ENCODE measurements at places on chromosomes 16 and 17. TPM values are rescaled to one million over a fixed set of nuclear protein-coding genes. Genes with fewer than 3 reads are reported as not detected.
A peak's percentile ranks its signal among the peaks of the same experiment; 100 is the strongest.

DNA sequence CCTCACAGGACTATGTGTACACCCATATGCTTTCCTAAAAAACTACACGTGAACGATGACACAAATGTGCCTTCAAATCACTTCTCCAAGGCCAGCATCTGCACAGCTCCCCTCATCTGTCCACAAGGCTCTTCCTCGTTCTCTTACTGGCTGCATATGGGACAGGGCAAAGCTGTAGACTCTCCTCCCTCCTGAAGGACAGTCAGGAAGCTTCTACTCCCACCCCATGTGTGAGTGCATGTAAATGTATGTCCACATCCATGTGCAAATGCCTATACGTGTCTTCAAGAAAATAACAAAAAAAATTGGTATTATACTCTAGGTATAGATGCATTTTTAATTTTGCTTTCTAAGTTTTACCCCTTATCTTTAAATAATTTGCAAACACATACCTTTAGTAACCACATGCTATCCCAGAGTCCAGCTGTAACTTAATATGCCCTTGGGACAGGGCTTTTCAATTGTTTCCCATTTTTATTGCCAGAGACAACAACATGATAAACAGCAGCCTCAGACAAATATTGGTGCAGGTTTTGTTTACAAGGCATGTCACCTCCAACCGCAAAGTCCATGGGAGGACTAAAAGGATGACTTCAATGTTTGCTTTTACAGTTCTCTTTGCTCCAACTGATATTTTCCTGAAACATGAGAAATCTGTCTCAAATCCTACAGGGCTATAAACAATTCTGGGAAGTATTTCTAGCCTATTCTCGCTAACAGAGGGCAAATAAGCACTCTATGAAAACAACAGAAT is 31.6 kb upstream of the FAAP100 start:
- H3K27me3 ChIP-seq: no peaks in the 10 kb centered on the region
- peak overlapping the region; percentile 36 for H3K27ac ChIP-seq
- peaks cover 45% of the 10 kb centered on the region for H3K36me3 ChIP-seq
- H3K4me3 ChIP-seq: no peak overlapping the region

- no peak overlapping the region for H3K27ac ChIP-seq
- H3K27me3 ChIP-seq: no peaks in the 10 kb centered on the region
- no peaks in the 10 kb centered on the region for H3K4me1 ChIP-seq
- H3K4me3 ChIP-seq: no peak overlapping the region
Observed at GRCh38 chr16:51820176-51820575, 669.1 kb upstream of the SALL1 start.

DNA sequence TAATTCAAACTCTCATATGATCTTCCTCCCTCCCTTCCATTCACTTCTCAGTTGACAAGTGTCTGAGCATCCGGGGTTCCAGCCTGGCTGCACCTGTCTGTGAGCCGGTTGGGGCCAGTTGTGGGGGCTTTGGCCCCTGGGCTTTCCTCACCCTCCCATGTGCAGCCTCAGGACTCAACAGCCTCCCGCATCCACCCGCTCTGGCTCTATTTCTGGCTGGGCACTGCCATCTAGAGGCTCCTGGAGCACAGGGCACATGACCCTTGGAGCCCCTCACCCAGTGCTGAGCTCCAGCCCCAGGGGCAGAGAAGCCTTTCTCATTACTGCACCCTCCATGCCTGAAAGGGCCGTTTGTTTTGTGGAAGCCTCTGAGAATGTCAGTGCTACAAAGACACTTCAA is 43.3 kb downstream of the HAPSTR1 start:
- no peak overlapping the region for H3K27ac ChIP-seq
- DNase-seq: peak; percentile 65
- no peaks in the 10 kb centered on the region for H3K36me3 ChIP-seq
- H3K4me1 ChIP-seq: peaks cover 33% of the 10 kb centered on the region
- peaks cover 10% of the 10 kb centered on the region for H3K27me3 ChIP-seq

GRCh38 chr17:81393684-81394376 is 1.4 kb upstream of the BAHCC1 start:
- peak overlapping the region; percentile 56 for H3K27ac ChIP-seq
- H3K27me3 ChIP-seq: peaks cover 62% of the 10 kb centered on the region
- peaks cover 28% of the 10 kb centered on the region for H3K4me1 ChIP-seq

GRCh38 chr16:88003316-88003715 is 52.1 kb downstream of the BANP start:
- H3K27ac ChIP-seq: no peak overlapping the region
- no peaks in the 10 kb centered on the region for H3K4me1 ChIP-seq
- H3K4me3 ChIP-seq: no peak overlapping the region
- peaks cover 32% of the 10 kb centered on the region for H3K36me3 ChIP-seq
- DNase-seq: no peak

- no peak for DNase-seq
- no peaks in the 10 kb centered on the region for H3K27me3 ChIP-seq
- H3K4me3 ChIP-seq: no peak overlapping the region
- H3K36me3 ChIP-seq: no peaks in the 10 kb centered on the region
Observed at GRCh38 chr16:76370344-76370743, 93.1 kb downstream of the CNTNAP4 start.

DNA sequence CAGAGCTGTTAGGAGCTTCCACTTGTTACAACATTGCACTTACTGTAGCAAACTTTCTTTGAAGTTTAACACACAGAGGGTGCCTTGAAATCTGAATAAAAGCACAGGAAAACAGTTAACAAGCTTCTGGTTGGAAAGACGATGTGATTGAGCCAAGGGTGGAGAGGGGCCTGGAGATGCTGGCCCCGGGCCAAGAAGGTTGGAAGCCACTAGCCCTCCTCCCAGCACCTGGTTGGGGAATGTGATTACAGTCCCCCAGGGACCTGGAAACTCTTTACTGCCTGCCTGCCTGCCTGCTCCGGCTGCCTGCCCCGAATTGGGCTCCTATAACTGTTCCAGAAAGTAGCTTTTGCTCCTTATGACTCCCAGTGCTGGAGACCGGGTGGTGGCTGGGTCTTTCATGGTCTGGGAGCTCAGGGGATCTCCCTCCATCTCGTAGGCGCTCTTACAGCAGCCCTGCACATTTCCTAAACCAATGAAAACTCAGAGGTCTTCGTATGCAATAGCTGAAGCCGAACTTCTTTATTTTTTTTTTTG is 48.0 kb upstream of the ZFHX3 start:
- no peak overlapping the region for H3K4me3 ChIP-seq
- no peak for DNase-seq
- H3K4me1 ChIP-seq: no peaks in the 10 kb centered on the region
- H3K27ac ChIP-seq: no peak overlapping the region
- H3K27me3 ChIP-seq: no peaks in the 10 kb centered on the region

DNA sequence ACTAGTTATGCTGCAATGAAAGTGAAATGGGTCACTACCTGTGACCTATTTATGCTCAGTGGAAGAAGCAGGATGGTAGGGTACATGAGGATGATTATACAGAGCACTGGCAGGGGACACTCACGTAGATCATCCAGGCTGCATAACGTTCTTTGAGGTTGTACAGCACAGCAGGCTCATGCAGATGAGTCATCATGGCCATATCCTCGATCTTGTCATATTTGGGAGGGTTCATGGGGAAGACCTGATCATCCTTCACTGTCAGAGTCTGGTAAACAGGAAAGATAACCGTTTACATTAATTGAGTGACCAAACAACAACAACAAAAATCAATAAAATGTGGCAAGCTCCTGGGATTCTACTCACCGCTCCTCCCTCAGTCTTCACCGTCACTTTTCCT is 2.1 kb downstream of the MYH2 start:
- no peak for DNase-seq
- no peak overlapping the region for H3K4me3 ChIP-seq
- H3K4me1 ChIP-seq: no peaks in the 10 kb centered on the region
- H3K36me3 ChIP-seq: no peaks in the 10 kb centered on the region
- no peaks in the 10 kb centered on the region for H3K27me3 ChIP-seq
- H3K27ac ChIP-seq: no peak overlapping the region

DNA sequence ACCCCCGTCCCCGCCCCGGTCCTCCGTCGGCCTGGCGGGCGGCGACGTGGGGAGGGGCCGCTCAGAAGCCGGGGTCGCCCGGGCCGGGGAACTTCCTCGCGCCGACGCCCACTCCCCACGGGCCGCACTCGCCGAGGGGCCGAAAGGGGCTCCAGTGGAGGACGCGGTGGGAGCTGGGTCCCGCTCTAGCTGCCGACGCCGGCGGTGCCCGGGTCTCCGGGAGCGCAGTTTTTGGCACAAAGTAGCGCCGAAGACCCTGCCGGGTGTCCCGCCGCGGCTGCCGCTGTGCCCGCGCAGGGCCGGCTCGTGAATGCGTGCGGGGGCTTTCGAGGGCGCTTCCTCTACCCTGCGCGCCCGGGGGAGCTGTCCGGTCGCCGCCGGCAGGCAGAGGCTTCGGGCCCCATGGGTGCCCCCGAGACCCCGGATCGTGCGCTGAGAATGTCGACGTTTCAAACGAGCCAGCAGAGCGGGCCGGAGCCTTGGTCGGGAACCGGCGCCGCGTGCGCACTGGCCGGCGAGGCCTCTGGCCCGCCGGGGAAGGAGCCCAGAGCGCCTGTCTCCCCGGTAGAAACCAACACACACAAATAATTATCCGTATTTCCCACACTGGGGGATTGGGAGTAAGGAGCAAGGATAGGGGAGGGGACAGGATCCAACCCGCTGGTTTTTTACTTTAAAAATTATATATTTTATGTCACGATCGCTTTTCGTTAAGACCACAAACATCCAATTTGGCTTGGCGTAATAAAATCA is 46.6 kb upstream of the SLC38A10 start:
- H3K4me1 ChIP-seq: peaks cover 18% of the 10 kb centered on the region
- H3K27ac ChIP-seq: no peak overlapping the region
- H3K36me3 ChIP-seq: peaks cover 5% of the 10 kb centered on the region
- H3K27me3 ChIP-seq: peaks cover 46% of the 10 kb centered on the region

GRCh38 chr17:66548659-66549310 is 246.4 kb downstream of the PRKCA start:
- H3K4me1 ChIP-seq: peaks cover 60% of the 10 kb centered on the region
- peak overlapping the region; percentile 79 for H3K27ac ChIP-seq
- no peak for DNase-seq
- peak overlapping the region; percentile 49 for H3K4me3 ChIP-seq
- peaks cover 47% of the 10 kb centered on the region for H3K36me3 ChIP-seq

- no peak overlapping the region for H3K4me3 ChIP-seq
- H3K4me1 ChIP-seq: peaks cover 4% of the 10 kb centered on the region
- no peaks in the 10 kb centered on the region for H3K36me3 ChIP-seq
- no peak overlapping the region for H3K27ac ChIP-seq
- no peak for DNase-seq
- H3K27me3 ChIP-seq: peaks cover 5% of the 10 kb centered on the region
Observed at GRCh38 chr17:7413346-7413985, 5.8 kb downstream of the NLGN2 start.

DNA sequence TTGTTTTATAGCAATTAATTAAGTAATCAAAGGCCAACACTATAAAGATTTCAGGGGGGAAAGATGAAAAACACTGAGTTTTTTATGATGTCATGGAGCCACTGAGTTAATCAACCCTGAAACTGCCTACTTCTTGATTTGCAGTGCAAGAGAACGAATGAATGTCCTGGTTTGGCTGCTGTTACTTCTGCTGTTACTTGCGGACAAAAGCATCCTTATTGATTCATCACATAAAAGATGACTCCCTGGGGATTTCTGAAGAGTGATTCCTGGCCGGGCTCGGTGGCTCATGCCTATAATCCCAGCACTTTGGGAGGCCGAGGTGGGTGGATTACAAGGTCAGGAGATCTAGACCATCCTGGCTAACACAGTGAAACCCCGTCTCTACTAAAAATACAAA is 10.9 kb upstream of the SPNS3 start:
- peaks cover 4% of the 10 kb centered on the region for H3K4me1 ChIP-seq
- no peak overlapping the region for H3K4me3 ChIP-seq
- no peak for DNase-seq
- no peak overlapping the region for H3K27ac ChIP-seq

DNA sequence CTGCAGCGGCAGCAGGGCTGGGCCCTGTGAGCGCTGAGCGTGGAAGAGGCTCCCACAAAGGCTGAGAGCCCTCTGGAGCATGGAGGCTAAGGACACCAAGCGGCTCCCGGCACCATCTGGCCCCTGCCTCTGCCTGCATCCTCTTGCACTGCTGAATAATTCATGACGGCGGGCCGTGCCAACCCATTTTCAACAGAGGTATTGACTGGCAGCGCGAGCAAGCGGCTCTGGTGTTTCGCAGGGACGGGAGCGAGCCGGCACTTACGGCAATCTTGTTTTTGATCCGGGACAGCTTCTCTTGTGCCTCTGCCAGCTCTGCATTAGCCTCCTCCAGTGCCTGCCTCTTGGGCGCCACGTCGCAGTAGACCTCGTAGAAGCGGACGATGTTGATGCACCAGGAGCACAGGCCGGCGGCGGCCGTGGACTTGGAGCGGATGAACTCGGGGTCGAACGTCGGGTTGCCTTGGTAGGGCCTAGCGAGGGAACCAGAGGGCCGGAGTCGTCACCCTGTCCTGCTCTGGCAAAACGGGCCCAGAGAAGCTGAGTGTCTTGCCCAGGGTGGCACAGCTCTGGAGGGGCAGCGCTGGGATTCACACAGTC is 80.4 kb downstream of the PGS1 start:
- no peak for DNase-seq
- no peak overlapping the region for H3K4me3 ChIP-seq
- H3K27me3 ChIP-seq: no peaks in the 10 kb centered on the region
- no peaks in the 10 kb centered on the region for H3K36me3 ChIP-seq
- no peak overlapping the region for H3K27ac ChIP-seq
- H3K4me1 ChIP-seq: no peaks in the 10 kb centered on the region

- no peaks in the 10 kb centered on the region for H3K4me1 ChIP-seq
- no peak for DNase-seq
- H3K36me3 ChIP-seq: no peaks in the 10 kb centered on the region
- H3K4me3 ChIP-seq: no peak overlapping the region
- peaks cover 3% of the 10 kb centered on the region for H3K27me3 ChIP-seq
Observed at GRCh38 chr17:79533116-79533515, 77.7 kb downstream of the RBFOX3 start.

DNA sequence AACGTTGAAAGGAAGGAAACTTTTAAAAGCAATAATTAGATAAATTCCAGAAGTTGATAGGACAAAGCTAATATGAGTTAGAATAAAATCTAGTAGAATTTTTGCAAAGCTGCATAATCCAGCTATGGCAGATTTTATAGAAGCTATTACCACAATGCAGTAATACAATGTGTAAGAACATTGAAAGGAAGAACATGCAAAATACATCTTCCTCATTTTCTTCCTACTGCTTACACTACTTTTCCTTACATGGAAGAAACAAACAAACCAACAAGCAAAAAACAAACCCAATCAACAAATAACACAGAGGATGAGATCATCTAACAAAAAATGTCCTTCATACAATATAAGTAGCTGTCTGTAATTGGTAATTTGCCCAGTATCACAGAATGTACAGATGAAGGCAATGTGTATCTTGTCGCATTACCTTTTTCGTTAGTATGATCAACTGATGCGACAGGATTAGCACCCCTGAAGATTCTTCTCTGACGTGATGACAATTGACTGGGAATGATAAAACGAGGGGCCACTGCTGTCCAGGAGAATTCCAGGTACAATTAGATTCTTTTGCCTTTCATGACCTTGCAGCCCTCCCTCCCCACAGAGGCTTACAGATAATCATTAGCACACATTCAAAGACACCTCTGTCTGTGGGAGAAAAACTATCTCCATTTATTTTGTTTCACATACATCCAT is 21.2 kb upstream of the LRRC37A start:
- H3K27me3 ChIP-seq: peaks cover 51% of the 10 kb centered on the region
- H3K27ac ChIP-seq: no peak overlapping the region
- H3K36me3 ChIP-seq: no peaks in the 10 kb centered on the region

The E4F1 gene
- total RNA-seq: 26.3 TPM

The SCGB1C2 gene
- total RNA-seq: not detected

The ATAD5 gene
- total RNA-seq: 26.7 TPM

The TAT gene
- total RNA-seq: not detected

The GOSR1 gene
- total RNA-seq: 45.5 TPM

The PYDC1 gene
- not detected for total RNA-seq

The CHAD gene
- total RNA-seq: not detected

The BMERB1 gene
- 6.4 TPM for total RNA-seq

The WNT9B gene
- total RNA-seq: not detected

The FHOD1 gene
- total RNA-seq: 99.1 TPM

The COG4 gene
- total RNA-seq: 71.4 TPM

The BCL6B gene
- total RNA-seq: 0.88 TPM

The PPL gene
- 0.08 TPM for total RNA-seq

Data from activated CD4-positive, alpha-beta memory T cell treated with anti-CD3 and anti-CD28 coated beads, Interleukin-2, amount 10 ng/mL, durations not matched to agents 7 days and 5 days (primary cell).